ENCODE measurements at places on chromosomes 11 and 22. TPM values are rescaled to one million over a fixed set of nuclear protein-coding genes. Genes with fewer than 3 reads are reported as not detected.

Gene KRTAP5-9
- total RNA-seq: not detected

DNA sequence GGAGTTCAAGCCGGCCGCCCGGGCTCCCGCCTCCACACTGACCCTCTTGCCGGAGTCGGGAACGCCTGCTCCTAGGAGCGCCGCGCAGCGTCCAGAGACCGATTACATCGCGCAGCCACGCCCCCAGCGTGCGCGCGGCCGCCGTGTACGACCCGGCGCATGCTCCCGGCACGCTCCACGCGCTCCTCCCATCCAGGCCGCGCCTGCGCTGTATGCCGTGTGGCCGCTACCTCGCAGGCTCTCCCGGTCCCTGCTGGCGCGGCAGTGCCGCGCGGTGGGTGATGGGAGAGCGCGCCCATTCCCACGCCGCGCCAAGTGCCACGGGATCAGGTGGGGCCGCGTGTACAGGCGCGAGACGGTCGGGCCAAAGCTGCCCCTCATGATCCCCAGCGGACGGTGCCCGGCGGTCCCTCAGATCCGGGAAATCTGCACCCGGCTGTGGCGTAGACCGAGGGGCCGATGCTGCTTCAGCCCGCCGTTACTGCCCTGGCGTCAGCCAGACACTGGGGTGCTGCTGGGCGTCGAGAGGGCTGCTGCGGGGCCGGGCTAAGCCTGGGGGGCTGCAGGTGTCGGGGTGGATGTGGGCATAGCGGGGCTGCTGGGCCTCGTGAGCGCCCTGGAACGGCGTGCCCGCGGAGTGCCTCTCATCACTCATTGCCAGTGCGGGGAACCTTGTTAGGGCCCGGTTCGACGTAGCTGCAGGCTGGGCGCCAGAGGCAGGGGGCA is at the start of the genes GNB1L and RTL10:
GNB1L (minus strand) TSS at position 97 of the 726 bp plus-strand sequence. CDS start 33,519 bp downstream, outside the sequence.
RTL10 (minus strand) TSS at position 97 of the 726 bp plus-strand sequence. CDS start 2,613 bp downstream, outside the sequence.
- peak; percentile 96 for DNase-seq

- DNase-seq: no peak
Measured at GRCh38 chr11:67576735-67577475, 6.7 kb upstream of the GSTP1 start.

Gene YPEL1
- 1.0 TPM for total RNA-seq

- DNase-seq: no peak
Measured at GRCh38 chr11:99020352-99021225, at the start of gene CNTN5. Gene CNTN5, plus strand, starts transcription at chr11:99020949.

DNA sequence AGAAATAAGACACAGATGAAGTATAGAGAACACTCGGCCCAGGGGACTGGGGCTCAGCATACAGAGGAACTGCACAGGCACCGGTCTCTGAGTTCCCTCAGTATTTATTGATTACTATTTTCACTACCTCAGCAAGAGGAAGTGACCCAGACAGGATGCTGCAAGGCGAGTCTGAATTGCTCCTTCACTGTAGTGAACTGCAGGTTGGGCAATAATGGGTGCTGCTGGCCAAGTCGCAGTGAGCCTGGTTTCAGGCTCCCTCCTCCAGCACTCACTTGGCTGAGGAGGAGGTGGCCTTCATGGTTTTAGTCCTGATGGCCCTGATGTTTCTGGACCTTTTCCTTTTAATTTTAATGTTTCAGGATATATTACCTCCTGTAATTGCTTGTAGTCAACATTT is 10.4 kb downstream of the OR52K2 start:
- no peak for DNase-seq

- no peak for DNase-seq
Measured at GRCh38 chr11:35765211-35765610, 102.6 kb downstream of the TRIM44 start.

GRCh38 chr22:30193031-30193775 is 53.4 kb downstream of the LIF start:
- DNase-seq: no peak

Gene CSF2RB
- not detected for total RNA-seq

- DNase-seq: peak; percentile 24
Measured at GRCh38 chr11:95849087-95849825, 59.0 kb downstream of the CEP57 start.

- DNase-seq: no peak
Measured at GRCh38 chr22:44261861-44262595, 50.7 kb downstream of the SHISAL1 start.

DNA sequence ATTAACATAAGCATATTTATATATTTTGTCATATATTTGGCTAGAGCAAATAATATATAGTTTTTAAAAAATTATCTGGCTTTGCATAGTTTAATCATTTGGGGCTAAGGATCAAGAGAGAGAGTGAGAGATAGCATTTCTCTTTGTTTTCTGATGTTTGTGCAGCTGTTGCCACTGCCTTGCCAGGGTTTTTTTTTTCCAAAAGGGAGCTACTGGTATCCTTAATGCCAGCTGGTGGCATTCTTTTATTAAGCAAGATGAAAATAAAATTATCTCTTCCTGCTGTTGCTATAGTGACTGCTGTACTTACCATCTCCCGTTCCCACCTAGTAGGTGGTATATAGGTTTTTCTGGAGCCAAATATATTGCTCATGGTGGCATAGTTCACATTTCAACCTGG is 793.3 kb upstream of the ARHGAP42 start:
- no peak for DNase-seq

Gene SULT4A1
- total RNA-seq: not detected

DNA sequence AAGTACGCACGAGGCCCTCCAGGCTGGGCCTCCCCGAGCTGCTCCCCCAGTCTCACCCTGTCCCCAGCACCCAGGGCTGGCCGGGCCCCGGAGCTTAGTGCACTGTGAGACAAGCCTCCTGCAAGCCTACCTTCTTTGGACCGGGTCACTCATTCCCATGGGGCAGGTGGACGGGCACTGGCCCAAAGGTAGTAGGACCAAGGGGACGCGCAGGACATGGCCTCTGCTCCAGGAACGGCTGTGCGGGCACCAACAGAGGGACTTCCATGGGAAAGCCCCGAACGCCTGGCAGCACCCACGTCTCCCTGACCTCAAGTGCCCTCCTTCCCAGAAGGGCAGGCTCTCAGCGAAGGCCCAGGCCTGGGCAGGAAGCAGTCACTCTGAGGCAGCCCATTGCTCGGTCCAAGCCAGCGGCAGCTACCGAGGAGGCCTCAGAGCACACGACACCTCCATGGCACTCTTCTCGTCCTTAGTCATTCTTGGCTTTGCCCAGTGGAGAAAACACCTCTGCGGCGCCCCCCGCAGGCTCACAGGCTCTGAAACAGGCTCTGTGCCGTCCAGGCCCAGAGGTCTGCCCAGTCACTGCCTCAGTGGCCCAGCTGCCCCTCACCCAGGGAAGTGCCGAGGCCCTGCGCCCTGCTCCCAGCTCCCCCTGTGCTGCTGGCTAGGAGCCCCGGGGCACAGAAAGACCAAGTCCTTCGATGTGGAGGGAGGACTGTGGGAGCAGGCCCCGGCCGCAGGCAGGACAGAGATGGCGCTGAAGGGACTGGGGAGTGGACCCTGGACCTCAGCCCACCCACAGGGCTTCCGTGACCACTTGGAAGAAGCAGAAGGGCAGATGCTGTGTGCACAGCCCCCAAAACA is 3.8 kb downstream of the MOB2 start:
- no peak for DNase-seq

DNA sequence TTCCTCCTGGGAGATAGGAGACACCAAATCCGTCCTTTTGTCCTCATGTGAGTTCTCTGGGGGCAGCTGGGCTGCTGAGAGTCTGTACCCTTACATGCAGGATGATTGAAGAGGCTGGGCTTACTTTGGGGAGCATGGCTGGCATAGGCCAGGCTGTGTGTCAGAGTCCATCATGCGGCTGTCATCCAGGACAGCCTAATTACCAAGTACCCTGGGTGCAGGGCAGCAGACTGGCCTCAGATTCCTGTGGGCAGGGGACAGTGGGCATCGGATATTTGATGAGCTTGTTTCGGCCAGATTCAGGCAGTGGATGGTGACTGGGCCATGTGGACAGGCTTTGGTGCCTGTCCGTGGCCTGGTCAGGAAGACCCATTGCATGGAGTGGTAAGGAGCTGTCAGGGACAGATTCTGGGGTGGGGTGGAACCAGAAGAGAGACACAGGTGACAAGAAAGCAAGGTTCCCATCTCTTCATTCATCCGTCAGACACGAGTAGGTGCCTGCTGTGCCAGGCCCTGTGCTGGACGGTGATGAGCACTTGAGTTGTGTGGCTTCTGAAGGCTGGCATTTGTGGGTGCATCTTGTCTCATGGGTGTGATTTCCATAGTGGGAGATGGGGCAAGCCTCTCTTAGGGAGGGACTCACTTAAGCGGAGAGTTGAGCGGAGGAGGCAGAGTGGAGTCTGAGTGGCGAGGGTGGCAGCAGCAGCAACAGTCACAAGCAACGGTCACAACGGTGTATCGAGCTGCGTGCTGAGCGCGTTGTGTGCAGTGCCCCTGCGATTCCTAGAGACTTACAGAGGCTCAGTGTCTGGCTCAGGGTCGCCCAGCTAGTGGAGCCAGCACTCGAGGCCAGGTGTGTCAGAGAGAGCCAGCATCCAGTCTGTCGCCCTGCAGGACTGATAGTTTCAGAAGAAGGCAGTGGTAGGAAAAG is 48.7 kb downstream of the TBC1D22A start:
- no peak for DNase-seq

GRCh38 chr11:125108469-125108868 is 3.0 kb downstream of the TMEM218 start:
- DNase-seq: no peak

Gene FAM180B
- not detected for total RNA-seq

DNA sequence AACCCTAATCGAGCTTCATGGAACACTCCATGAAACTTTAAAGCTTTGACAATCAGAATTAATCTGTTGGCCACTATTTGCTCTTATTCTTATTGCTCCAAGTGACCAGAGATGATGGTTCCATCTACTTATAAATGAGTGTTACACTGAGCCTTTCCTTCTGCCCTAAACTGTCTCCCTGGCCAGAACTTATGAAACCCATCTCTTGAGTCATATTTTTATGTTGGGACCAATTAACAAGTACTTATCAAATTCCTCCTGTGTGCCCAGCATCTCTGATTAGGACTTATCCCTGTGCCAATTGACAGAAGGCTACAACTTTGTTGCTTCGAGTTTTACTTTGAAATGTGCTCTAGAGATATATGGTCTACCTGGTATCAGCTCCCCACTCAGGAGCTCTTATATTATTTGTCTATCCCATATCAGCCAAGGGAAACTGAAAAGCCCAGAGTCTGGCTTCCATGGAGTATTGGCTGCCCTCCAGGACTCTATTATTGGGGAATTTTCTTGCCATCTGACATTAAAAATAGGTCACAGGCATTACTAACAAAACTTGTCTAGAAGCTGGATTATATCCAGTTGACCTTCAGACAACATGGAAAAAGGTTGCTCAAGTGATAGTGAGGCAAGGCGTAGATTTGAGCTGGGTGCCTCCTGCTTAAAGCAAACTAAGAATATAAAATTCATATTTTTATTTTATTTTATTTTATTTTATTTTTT is 8.8 kb downstream of the KREMEN1 start:
- no peak for DNase-seq

DNA sequence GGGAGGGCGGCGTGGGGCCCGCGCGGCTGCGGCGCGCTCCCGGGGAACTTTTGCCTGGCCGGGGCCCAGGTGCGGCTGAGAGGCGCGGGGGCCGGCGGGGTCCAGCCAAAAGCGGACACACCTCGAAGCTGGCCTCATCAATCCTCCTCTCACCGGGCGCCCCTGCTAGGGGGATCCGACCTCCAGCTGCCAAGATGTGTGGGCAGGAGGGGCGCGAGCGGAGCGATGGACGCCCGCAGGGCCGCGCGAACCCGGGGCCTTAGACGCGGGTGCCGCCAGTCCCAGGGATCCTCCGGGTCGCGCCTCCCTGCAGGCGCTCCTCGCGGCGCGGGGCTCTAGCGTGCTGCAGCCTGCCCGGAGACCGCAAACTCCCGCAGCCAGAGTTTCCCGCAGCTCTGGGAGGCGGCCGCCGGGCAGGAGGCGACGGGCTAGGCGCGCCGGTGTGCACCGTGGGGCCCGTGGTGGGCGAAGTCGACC is 785 bp downstream of the IGSF9B start:
- no peak for DNase-seq

GRCh38 chr22:27959335-27960090 is 40.5 kb upstream of the PITPNB start:
- no peak for DNase-seq

DNA sequence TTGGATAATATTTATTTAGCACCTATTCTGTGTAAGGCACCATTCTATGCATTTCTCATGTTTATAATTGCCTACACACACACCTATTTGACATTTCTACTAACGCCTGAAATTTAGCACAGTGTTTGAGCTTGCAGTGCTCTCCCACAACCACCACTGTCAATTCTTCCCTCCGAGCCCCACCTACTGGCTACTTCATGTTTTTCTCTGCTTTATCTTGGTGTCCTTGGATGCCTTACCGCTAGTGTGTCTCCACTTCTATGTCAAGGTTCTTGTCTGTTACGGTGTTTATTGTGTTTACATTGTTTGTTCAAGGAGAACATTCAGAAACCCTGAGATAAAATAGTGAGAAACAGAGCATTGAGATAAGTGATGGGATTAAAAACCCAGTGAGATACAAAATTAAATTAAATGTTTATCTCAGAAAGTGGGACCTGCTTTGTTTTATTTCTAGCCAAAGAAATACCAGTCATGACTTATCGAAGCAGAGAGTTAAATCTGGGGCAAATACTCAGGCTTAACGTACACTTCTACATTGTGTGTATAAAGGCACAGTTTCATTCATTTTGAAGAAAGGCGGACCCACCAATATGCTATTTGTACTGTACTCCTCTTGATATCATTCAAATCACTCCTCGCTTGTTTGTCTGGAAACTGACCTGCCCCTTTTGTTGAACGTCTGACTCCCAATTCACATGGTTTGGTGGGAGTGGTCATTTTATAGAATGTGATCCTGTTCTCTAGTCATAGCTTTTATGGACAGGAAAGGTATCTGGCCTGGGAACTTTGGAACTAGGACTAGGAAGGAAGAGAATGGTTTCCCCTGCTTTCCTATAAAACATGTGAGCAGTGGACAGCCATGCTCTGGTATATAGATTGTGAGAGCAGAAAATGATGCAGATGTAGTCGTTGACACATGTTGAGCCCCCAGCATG is 39.2 kb upstream of the SLC36A4 start:
- DNase-seq: no peak

- no peak for DNase-seq
Measured at GRCh38 chr22:36981247-36981775, 37.9 kb downstream of the TST start.

Measured in SJSA1 (cell line).